ENCODE measurements at places on chromosomes 4 and X.

DNA sequence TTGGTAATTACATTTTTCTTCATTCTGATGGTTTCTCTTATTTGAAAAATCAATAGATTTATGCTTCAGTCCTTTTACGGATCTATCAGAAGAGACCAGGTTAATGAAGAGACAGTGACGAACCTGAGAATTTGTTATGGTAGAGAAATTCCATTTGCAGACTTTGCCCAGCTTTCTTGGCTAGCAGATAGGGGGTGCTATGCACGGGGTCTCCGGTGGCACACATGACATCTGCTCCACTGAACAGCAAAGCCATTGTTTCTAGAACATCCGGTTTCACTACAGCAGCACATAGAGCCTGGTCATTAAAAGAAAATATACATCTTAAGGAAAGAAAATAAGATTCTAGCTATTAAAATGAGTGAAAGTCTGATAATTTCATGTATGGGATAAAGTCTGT is 85.1 kb downstream of the ARAP2 start:
- no peak for DNase-seq

DNA sequence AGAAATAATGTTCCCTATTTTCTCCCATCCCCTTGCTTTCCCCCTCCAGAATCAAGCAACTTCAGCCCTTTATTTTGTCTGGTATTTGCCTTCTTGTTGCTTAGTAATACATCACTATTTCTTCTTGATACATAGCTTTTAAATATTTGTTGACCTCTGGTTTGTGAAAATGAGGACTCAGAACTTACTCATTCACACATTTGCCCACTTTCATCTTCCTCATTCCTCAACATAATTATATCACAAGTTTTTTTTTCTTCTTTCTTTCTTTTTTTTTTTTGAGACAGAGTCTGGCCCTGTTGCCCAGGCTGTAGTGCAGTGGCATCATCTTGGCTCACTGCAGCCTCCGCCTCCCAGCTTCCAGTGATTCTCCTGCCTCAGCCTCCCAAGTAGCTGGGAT is 28.9 kb upstream of the NDUFC1 start:
- peak; percentile 35 for DNase-seq

- DNase-seq, result no peak
These were observed 332.9 kb upstream of the PITX2 start for GRCh38 chr4:110955748-110956147.

- no peak for DNase-seq
These were observed 18.1 kb downstream of the CD40LG start for GRCh38 chrX:136666088-136666487.

DNA sequence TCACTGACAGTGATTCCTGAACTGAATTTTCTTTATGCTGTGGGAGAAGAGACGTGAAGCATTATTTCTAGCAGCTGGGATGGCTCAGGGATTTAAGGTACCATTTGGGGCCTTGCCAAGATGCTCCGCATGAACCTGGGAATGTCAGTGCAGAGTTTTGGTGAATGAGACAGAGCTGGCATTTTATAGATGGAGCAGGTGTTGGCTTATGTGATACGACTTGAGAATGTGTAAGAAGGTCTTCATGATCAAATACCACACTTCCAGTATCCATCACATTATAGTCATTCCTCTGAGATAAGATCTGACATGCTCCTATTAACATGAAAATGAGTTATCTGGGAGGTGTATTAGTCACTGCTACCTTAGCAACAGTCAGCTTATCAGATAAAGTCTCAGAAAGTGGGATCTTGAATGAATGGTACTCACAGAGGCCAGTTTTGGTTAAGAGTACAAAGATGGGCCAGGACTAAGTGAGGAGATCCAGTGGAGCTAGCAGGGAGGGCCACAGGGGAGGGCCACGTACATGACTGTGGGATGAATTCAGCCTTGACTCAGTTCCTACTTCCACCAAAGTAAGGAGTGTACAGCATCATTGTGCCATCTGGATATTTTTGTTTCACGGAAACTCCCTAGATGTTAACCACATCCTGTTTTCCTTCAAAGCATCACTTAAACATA is 116.7 kb downstream of the SPCS3 start:
- DNase-seq, result peak; percentile 86

DNA sequence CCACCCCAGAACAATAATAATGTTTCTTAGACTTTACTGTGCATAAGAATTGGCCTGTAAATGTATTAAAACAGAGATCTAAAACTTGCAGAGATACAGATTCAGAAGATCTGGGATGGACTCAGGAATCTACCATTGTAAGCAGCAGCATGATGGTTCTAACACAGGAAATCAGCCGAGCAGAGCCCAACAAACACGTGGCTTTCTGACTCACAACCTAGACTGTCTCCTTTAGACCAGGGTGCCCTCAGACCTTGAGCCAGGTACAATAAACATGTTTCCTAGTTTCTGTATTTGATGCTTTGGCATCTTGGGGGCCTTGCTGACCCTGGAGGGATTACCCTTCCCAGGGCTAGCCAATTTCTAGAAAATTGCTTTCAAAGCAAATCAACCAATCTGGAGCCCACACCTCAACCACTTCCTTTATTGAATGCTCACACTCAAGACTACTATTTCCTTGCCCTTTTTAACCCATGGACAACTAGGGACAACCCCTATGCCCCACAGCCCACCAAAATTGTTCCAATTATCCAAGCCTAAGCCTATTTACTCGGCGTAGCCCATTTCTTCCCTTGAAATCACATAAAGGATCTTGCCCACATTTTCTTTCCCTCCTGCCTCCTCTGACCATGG is 80.5 kb downstream of the TBC1D9 start:
- no peak for DNase-seq

- peak; percentile 42 for DNase-seq
These were observed 233.9 kb upstream of the MAB21L2 start for GRCh38 chr4:150348079-150348478.

Data from HCEC 1CT (cell line).